Epithelial cell of esophagus (primary cell): ENCODE measurements at places on chromosomes 3 and 15.

DNA sequence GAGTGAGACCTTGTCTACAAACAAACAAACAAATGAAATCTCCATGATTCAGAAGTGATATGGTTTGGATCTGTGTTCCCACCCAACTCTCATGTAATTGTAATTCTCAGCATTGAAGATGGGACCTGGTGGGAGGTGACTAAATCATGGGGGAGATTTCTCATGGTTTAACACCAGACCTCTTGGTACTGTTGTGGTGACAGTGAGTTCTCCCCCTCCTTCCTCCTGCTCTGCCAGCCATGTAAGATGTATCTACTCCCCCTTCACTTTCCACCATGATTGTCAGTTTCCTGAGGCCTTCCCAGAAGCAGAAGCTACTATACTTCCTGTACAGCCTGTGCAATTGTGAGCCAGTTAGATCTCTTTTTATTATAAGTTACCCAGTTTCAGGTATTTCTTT lies 438.4 kb upstream of the THBS1 start:
- DNase-seq, result no peak

GRCh38 chr3:15467227-15468181 lies 40.1 kb downstream of the EAF1 start:
- DNase-seq, result no peak

DNA sequence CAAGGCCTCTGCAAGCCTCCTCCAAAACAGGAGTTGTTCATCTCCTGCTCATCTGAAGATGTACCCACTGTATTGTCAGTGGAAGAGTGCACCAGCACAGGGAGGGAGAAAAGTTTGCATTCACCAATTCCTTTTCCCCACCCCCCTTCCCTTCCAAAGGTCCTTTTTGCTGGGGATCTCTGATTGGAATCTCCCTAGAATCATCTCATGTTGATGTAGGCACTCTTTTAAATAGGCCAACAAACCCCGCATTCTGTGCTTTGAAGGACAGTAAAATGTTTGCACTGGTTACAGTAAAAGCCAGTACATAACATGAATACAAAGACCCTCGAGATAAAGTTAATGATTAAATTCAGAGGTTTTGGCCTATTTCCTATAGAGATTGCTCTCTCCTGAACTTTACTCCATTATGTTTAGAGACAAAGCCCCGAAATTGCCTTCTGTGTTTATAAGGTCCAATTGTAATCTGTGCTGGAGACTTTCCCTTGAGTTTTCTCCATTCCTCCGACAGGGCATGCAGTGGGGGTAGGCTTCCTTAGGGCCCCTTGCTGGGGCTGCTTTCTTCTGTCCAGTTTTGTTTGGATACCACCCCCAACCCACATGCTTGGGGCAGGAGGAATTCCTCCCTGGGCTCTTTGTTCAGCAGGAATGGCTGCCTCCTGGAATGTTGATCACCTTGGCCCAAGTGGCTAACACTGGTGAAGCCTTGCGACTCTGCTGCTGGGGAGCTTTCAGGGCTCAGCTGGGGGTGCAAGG lies 22.5 kb downstream of the TRIM71 start:
- DNase-seq, result no peak

DNA sequence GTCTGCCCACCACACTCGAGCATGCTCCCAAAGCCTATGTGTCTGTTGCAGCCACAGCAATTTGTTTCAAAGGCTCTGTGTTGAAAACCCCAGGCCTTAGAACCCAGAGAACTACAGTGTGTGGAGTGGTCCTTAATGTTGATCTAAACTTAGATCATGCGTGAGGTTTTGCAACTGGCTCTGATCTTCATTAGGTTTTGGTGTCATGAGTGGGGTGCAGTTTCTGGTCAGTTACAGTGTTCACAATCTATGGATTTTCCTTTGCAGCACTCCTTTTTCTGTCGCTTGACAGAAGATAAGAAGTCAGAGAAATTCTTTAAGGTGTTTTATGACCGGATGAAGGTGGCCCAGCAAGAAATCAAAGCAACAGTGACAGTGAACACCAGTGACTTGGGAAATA lies 213.0 kb upstream of the BHLHE40 start:
- no peak for DNase-seq

DNA sequence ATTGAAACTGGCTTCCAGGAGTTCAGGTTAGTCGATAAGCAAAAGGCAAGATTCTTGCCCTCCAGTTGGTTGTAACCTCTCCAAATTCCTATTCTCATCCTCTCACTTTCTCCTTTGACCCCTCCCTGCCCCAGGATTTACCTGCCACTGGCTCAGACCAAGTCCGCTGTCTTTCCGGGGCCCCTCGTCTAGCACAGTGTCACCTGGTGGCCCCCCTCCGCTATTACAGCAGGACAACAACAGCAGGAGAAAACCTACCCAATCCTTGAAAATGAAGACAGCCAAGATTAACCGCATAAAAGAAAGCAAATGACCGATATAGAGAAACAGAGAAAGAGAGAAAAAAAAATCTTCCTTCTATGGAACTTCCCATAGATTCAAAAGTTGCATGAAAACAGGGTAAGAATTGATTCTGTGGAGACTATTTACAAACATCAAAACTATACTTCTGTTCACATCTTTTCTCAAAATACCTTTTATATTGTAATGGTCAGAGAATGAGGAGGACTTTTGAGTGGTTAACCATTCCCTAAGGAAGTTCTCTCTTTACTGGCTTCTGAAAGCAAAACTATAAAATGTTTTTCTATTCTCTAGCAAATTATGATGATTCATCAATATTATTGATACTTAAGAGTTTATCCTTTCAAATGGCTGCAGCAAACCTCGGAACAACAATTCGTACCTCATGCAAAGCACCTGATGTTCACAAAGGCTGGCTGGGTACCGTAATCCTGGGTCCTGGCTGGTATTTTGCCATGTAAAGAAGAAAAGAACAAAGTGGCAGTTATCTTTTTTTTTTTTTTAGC lies 10.0 kb upstream of the ST8SIA2 start:
- no peak for DNase-seq

DNA sequence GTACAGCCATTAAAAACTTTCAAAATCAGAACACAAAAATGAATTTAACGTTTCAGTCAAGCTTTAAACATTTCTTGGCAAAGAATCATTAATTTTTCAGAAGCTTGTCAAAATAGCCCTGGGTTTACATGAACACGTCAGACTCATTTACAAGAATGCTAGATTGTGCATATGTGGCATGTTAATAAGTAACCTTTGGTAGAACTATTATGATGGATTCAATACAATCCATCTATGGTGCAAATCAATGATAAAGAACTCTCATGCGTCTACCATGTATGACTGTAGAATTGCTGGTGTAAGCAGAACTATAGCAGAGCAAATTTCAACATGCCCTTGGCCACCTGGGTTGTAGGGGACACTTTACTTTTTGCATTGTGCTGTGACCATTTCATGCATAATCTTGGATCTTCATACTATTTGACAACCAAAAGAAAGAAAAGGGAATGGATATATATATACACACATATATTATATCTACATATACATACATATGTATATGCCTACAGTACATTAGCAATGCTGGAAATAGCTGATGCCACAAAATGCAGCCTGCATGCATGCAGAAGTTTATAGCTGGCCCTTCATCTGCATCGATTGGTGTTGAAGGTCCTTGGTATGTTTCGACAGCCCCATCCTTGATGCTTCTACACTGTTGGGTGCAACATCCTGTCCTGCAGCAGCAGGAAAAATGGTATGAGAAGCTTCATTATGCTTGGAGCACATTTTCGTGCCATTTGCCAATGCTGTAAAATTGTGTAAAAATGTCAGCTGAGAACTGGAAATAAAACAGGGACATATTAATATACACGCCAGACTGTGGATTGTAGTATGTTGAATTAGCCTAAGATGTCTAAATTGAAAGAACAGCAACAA lies 189.0 kb downstream of the MBNL1 start:
- DNase-seq, result no peak

GRCh38 chr3:58271901-58272501 lies 34.0 kb upstream of the RPP14 start:
- peak; percentile 67 for DNase-seq

GRCh38 chr3:169060037-169060436 lies 603.5 kb downstream of the MECOM start:
- peak; percentile 16 for DNase-seq

GRCh38 chr3:63670544-63670943 lies 18.1 kb downstream of the SNTN start:
- DNase-seq, result no peak

DNA sequence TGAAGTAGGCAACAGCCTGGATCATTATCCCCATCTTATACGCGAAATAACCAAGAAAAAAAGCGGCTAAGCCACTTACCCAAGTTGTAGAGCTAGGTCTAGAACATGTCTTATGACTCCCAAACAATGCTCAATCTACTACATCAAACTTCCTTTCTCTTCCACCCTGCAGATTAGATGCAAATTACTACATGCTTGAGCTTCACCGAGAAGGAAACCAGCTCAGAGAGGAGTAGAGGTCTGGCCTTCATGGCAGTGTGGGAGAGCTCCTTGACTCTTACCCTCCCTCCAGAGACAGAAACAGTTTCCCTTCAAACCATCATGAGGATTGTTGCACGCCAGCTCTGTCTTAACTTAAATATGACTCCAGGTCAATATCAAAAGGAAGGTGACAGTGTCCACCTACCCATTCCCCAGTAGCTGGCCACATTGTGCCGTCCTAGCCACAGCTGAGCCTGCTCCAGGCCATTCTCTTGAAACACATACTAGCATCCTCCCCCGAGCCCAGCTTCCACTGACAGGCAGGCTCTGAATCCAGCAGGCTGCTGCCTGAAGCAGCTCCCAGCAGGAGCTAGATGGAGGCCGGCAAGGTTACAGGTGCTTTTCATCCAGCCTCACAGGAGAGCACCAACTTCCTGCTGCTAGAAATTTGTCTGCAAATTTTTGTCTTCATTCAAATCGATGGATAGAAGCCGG lies 56.8 kb downstream of the CPN2 start:
- no peak for DNase-seq

GRCh38 chr3:23254835-23255234 lies 51.7 kb downstream of the UBE2E2 start:
- DNase-seq, result no peak

DNA sequence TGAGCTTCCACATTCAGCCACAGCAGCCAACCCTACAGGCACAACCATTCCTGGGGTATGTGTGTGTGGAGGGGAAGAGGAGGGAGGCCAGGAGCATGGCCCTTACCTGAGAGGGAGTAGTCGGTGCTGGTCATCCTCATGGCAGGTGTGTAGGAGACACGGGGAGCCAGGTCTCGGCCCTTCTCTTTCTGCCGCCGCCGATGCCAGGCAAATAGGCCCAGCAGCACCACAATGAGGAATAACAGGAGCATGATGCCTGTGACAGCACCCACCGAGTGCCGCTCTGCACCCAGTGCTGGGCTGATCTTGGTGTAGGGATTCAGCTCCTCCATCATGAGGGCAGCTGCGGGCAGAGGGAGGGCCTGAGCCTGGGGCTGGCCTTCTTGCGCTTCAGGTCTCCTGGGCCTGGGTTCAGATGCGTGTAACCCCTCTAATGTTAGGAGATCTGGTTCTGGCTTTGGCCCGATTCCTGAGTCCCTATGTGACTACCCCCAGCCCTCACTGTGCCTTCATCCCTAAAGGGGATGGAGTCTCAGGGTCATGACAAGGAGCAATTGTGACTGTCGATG lies 44.4 kb downstream of the RAB11A start:
- DNase-seq, result no peak

- no peak for DNase-seq
Measured at GRCh38 chr3:113662824-113663223, 33.6 kb downstream of the USF3 start.

GRCh38 chr15:60079210-60079609 lies 75.1 kb downstream of the FOXB1 start:
- peak; percentile 15 for DNase-seq

DNA sequence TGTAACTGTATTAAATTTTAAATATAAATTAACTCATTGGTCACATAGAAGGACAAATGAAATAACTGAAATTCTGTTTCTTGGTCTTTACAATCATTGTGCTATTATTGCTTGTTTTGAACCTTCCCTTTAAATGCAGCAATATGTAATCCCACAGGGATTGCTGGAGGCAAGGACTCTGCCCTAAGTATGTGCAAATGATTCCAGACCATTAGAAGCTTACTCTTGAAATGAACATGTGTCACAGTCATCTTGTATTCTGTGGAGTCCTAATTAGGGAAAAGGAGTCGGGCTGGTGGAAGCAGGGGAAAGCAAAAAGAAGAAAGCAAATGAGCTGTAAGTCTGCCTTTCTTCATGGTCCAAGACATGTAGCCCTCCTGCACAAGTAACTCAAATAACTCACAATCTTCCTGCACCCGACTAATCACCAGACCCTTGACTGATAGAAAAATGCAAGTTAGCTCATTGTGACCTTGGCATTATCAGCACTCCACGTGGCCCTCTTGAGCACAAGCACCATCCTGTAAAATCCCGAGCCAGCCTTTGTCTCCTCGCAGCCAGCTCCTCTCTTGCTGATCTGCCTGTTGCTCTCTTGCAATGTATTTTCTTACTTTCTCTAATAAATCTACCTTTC lies 2.3 kb upstream of the TMPRSS7 start:
- no peak for DNase-seq

DNA sequence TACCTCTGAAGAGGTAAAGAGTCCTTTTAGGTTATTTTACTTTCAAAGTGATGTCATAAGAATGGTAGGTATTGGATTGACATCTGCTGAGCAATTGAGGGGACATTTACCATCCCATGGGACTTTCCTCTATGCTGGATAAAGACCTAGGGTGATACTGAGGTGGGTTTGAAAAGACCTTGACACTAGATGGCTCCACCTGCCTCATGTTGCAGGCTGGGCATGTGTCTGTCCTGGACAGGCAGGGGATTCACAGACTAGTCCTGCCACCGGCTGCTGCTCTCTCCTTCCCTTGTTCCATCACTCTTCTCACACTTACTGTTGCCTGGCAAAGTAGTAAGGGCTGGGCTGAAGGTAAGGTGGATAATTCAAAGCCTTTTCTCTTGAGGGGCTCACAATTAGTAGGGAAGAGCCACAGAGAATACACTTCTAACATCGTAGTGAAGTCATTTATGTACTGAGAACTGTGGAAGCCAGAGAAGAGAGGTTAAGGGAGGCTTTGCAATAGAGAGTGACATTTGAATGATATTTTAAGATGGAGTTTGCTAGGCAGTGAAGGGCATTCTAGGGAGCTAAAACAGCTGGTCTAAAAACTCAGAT lies 27.7 kb downstream of the TRAK1 start:
- DNase-seq, result peak; percentile 65

- DNase-seq, result peak; percentile 63
Measured at GRCh38 chr3:11379238-11379823, 107.1 kb downstream of the ATG7 start.

DNA sequence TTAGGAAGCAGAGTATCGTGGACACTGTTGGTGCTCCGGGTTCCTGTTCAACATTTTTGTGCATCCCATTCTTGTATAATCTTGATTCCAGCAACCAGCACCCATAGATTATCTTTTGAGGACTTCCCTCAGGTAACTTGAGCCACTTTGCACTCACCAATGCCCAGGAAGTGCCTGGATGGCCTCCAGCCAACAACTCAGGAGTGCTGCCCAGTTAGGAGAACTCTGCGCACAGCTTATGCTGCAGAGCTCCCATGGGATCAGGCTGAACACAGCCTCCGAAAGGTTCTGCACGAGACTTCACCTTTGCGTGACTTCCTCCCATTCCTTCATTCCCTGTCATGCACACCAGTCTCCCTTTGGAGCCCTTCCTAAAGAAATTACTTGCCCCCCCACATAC lies 64.3 kb upstream of the LRRN1 start:
- no peak for DNase-seq

GRCh38 chr3:156160647-156161046 lies 40.3 kb downstream of the KCNAB1 start:
- DNase-seq, result no peak
